ENCODE measurements at places on chromosomes 2 and 18.

- DNase-seq, result no peak
These were observed 43.5 kb downstream of the DOK6 start for GRCh38 chr18:69444221-69444620.

GRCh38 chr2:175435012-175435411 is 253.5 kb upstream of the ATP5MC3 start:
- peak; percentile 5 for DNase-seq

- no peak for DNase-seq
These were observed 46.8 kb upstream of the MBOAT2 start for GRCh38 chr2:9050122-9050809.

- DNase-seq, result no peak
These were observed 13.2 kb downstream of the SNRPG start for GRCh38 chr2:70280242-70280798.

- DNase-seq, result peak; percentile 43
These were observed 46.2 kb downstream of the MEIS1 start for GRCh38 chr2:66481100-66481549.

- no peak for DNase-seq
These were observed 471.2 kb upstream of the HS6ST1 start for GRCh38 chr2:128789776-128790455.
